Effector memory CD4-positive, alpha-beta T cell (primary cell): ENCODE measurements at places on chromosomes 4 and X.

- H3K4me3 ChIP-seq: no peak overlapping the region
- DNase-seq: no peak
- no peak overlapping the region for H3K27ac ChIP-seq
- no peaks in the 10 kb centered on the region for H3K27me3 ChIP-seq
Measured at GRCh38 chrX:119325456-119325855, 73.7 kb upstream of the SLC25A43 start.

DNA sequence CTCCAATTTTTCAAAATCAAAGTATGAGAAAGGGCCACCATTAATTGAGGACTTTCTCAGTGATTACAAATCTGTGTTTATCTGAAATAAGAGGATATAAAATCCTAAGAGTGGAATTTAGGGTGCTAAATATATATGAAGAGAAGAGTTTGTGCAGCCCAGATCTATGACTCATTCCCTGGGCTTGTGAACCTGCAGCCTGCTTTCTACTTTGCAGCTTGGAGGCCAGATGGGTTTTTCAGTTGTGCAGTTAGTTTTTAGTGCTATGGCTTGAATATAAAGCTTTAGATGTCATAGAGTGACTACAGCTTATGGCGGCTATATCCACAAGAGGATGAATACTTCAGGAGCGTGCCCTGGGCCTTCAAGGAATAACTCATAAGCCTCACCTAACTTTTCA lies 1391.1 kb downstream of the FSTL5 start:
- H3K27me3 ChIP-seq: no peaks in the 10 kb centered on the region
- H3K36me3 ChIP-seq: no peaks in the 10 kb centered on the region
- H3K27ac ChIP-seq: no peak overlapping the region
- no peak overlapping the region for H3K4me3 ChIP-seq
- DNase-seq: no peak
- no peaks in the 10 kb centered on the region for H3K4me1 ChIP-seq

DNA sequence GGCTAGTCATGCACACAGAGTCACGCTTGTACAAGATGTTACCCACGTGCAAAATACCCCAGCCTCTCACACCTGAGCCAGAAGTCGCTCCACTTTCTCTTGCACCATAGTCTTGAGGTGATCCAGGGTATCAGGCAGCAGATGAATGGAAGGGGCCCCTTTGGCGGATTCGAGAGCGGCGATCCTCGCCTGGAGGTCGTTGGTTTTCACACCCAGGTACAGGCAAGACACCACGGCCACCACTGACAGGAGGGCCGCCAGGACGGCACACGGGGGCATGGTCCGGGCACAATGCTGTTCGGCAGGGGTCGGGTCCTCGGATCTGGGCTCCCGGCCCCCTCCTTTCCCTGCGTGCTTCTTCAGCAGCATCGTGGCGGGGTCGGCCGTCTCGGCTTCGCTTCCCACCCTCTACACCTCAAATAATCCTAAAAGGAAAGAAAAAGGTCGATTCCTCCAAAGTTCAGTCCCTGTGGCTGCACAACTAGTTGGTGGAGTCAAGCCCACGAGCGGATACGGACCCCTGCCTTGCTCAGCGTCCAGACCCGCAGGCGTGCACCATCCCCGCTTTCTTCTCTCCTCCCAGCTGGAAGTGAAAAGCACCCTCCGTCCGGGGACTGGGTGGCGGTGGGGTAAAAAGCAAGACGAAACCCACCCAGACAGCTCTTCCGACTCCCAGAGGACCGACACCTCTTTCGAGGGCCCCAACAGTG lies 652 bp downstream of the COL25A1 start:
- H3K27ac ChIP-seq: no peak overlapping the region
- peaks cover 17% of the 10 kb centered on the region for H3K4me1 ChIP-seq
- no peak for DNase-seq
- peak overlapping the region; percentile 57 for H3K4me3 ChIP-seq
- H3K27me3 ChIP-seq: peaks cover 54% of the 10 kb centered on the region

- no peaks in the 10 kb centered on the region for H3K4me1 ChIP-seq
- H3K36me3 ChIP-seq: peaks cover 11% of the 10 kb centered on the region
- DNase-seq: no peak
- no peak overlapping the region for H3K4me3 ChIP-seq
- H3K27me3 ChIP-seq: no peaks in the 10 kb centered on the region
- no peak overlapping the region for H3K27ac ChIP-seq
Measured at GRCh38 chr4:151753056-151753455, 7.8 kb downstream of the GATB start.

DNA sequence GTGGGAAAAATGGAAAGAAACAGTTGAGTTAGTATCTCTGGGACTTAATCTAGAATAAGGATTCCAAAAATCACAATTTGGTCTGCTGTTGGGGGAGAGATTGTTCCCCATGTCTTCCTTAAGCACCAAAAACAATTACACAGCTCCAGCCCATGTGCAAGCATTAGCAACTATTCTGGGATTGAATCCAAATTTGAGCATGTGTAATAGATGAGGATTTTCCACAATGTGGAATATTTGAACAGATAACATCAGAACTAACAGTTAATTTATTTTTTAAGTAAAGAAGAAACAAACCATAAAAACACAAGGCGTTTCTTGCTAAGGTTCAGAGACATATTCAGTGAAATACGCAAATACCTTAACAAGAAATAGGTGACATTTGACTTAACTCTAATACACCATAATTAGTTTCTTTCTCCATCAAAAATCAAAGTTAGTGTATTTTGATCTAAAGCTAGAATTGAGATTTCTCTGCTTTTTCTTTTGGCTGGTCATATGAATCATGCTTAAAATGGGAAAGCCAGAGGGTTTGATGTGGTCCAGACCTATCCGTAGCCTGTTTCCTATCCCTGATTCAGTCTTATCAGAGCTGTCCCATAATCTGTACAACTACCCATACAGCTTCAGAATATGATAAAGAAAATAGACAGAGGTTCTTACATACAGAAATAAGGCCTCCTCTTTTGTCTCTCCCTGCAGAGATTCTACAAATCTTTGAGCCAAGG lies 413.4 kb downstream of the PACRGL start:
- no peak overlapping the region for H3K4me3 ChIP-seq
- H3K36me3 ChIP-seq: no peaks in the 10 kb centered on the region
- H3K27me3 ChIP-seq: no peaks in the 10 kb centered on the region
- H3K4me1 ChIP-seq: no peaks in the 10 kb centered on the region

- peaks cover 10% of the 10 kb centered on the region for H3K36me3 ChIP-seq
- H3K27ac ChIP-seq: peak within 1 kb of the TSS; percentile 80
- H3K4me3 ChIP-seq: peak within 1 kb of the TSS; percentile 98
- no peaks in the 10 kb centered on the region for H3K27me3 ChIP-seq
Measured at GRCh38 chrX:20141281-20142220, at the start of gene EIF1AX. EIF1AX (minus strand) TSS chrX:20141838; CDS start chrX:20141640, 198 bp downstream.

GRCh38 chrX:128057421-128057820 lies 5.2 kb upstream of the ACTRT1 start:
- H3K36me3 ChIP-seq: no peaks in the 10 kb centered on the region
- DNase-seq: no peak
- H3K27me3 ChIP-seq: no peaks in the 10 kb centered on the region
- H3K4me1 ChIP-seq: no peaks in the 10 kb centered on the region
- H3K27ac ChIP-seq: no peak overlapping the region

- no peaks in the 10 kb centered on the region for H3K36me3 ChIP-seq
- no peaks in the 10 kb centered on the region for H3K27me3 ChIP-seq
- no peak for DNase-seq
- no peaks in the 10 kb centered on the region for H3K4me1 ChIP-seq
Measured at GRCh38 chr4:179989975-179990374, 2253.2 kb upstream of the TENM3 start.

GRCh38 chr4:78356251-78356786 lies 195.3 kb upstream of the ANXA3 start:
- H3K4me3 ChIP-seq: no peak overlapping the region
- no peak for DNase-seq
- no peaks in the 10 kb centered on the region for H3K27me3 ChIP-seq

- no peaks in the 10 kb centered on the region for H3K4me1 ChIP-seq
- no peak for DNase-seq
- no peaks in the 10 kb centered on the region for H3K27me3 ChIP-seq
- H3K36me3 ChIP-seq: peaks cover 73% of the 10 kb centered on the region
- no peak overlapping the region for H3K27ac ChIP-seq
Measured at GRCh38 chr4:3229964-3230363, 19.0 kb upstream of the MSANTD1 start.

- H3K27me3 ChIP-seq: no peaks in the 10 kb centered on the region
- H3K36me3 ChIP-seq: no peaks in the 10 kb centered on the region
- no peak overlapping the region for H3K27ac ChIP-seq
- no peak overlapping the region for H3K4me3 ChIP-seq
- no peaks in the 10 kb centered on the region for H3K4me1 ChIP-seq
Measured at GRCh38 chr4:73021634-73022033, 47.9 kb downstream of the COX18 start.

GRCh38 chr4:86916392-86916791 lies 18.4 kb upstream of the AFF1 start:
- H3K4me3 ChIP-seq: no peak overlapping the region
- H3K27ac ChIP-seq: no peak overlapping the region
- DNase-seq: no peak
- H3K36me3 ChIP-seq: no peaks in the 10 kb centered on the region
- no peaks in the 10 kb centered on the region for H3K4me1 ChIP-seq

DNA sequence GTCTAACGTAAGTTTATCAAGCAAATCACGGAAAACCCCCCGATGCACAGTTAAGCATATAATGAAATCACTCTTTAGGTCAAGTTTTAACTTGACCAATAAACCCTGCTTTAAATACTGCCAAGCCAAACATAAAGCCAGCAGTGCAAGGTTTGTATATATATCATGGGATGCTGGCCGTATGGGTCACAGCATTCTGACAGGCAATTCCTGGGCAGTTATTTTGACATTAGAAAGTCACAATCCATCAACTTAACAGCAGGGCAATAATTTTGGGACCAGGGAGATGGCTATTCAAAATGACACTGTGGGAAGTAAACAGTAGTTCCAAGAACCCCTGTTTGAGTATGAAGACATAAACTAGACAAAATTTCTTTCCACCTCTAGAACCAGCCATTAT lies 116.9 kb downstream of the ZNF827 start:
- no peaks in the 10 kb centered on the region for H3K27me3 ChIP-seq
- no peaks in the 10 kb centered on the region for H3K4me1 ChIP-seq
- DNase-seq: no peak
- H3K36me3 ChIP-seq: no peaks in the 10 kb centered on the region
- H3K27ac ChIP-seq: no peak overlapping the region
- H3K4me3 ChIP-seq: no peak overlapping the region

DNA sequence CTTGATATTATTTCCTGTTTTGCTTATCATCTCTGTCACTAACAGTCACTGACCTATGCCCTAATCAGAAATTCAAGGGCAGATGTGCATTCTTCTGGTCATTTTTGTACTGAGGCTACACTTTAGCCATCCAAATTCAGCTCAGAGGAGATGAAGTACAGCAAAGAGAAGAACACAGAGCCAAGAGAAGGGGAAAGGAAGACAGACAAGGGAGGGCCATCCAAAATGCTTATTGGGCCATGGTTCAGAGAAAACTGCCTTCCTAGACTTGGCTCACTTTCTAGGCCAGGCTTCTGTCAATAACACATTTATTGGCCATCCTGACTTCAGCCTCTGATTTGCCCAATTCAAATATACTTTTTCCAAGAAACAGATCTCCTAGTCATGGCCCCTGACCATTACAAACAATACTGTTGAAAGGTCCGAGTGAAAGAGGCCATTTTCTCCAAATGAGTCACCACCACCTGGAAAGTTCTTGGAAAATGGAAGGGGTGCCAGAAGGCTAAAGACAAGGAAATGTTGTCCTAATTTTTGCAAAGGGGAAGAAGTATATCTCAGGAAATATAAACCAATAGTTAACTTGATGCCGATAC lies 56.4 kb downstream of the DCX start:
- no peaks in the 10 kb centered on the region for H3K36me3 ChIP-seq
- H3K4me1 ChIP-seq: no peaks in the 10 kb centered on the region
- no peak overlapping the region for H3K4me3 ChIP-seq
- DNase-seq: no peak
- no peak overlapping the region for H3K27ac ChIP-seq

DNA sequence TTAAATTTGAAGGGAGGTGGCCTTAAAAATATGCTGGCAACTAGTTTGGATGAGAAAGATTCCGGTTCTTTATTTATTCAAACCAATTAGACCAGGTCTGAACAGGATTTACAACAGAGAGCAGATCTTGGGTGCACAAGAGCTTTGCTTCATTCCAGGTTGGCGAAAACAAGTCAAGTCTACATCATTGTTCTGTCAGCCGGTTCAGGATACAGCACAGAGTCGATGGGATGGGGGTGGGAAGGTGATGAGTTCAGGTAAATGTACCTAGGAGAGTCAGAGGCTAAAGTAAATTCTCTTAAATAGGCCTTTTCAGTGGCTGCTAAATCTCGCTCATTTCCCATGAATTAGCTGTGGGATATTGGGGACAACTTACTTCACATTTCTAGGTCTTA lies 882 bp upstream of the STIM2 start:
- peaks cover 38% of the 10 kb centered on the region for H3K4me1 ChIP-seq
- no peaks in the 10 kb centered on the region for H3K27me3 ChIP-seq
- peak overlapping the region; percentile 72 for H3K4me3 ChIP-seq
- H3K27ac ChIP-seq: peak overlapping the region; percentile 88
- no peaks in the 10 kb centered on the region for H3K36me3 ChIP-seq

DNA sequence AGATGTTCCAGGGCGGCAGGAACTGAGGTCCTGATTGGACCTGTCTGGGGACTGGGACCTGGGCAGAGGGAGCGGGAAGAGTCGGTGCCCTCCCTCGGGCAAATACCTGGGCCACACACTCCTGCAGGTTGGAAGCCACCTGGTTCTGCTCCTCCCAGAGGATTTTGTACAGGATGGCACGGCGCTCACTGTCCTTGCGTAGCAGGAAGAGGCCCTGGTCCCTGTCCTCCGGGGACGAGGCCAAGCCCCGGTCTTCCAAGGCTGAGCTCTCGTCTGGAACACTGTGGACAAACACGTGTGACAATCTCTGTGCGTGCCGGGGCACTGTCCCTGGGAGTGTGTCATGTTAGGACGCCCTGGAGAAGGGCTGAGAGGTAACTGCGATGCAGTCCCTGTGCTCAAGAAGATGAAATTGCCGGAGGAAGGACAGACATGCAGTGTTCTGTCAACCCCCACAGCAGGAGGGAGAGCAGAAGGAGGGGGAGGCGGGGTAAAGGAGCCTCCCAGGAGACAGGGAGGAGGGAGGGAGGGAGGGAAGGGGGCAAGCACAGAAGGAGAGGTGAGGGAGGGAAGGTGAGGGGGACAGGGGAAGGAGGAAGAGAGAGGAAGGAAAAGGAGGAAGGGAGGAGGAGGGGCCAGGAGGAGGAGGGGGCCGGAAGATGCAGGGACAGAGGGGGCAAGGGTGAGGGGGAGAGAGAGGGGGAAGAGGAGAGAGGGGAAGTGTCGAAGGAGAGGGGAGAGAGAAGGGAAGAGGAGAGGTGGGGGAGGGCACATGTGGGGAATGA lies 29.0 kb downstream of the PDHA1 start:
- H3K36me3 ChIP-seq: no peaks in the 10 kb centered on the region
- no peak overlapping the region for H3K27ac ChIP-seq
- H3K4me1 ChIP-seq: no peaks in the 10 kb centered on the region
- peak overlapping the region; percentile 46 for H3K4me3 ChIP-seq
- H3K27me3 ChIP-seq: no peaks in the 10 kb centered on the region

DNA sequence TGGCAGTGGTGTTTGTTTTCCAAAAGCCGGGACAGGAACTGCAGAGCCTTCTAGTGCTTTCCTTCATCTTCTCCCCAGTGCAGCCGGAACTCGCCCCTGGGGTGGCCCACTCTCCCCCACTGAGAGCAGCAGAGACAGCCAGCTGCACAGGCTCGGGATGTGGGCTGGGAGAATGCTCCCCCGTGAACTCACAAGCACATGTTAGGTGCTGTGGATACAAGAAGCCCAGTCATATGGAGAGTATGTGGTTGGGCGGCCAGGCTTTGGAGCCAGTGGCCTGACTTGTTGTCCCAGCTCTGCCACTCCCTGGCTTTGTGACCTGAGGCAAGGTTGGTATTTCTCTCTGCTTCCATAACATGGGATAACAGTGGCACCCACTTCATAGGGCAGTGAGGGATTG lies 9.4 kb upstream of the KIAA0232 start:
- no peak for DNase-seq
- H3K27me3 ChIP-seq: no peaks in the 10 kb centered on the region
- H3K27ac ChIP-seq: no peak overlapping the region
